Stimulated activated CD4-positive, alpha-beta T cell treated with anti-CD3 and anti-CD28 coated beads, Interleukin-12 subunit alpha, Interleukin-12 subunit beta, amount 100 ng/mL, for 48 hours (primary cell): ENCODE measurements at places on chromosomes 1 and 21.

DNA sequence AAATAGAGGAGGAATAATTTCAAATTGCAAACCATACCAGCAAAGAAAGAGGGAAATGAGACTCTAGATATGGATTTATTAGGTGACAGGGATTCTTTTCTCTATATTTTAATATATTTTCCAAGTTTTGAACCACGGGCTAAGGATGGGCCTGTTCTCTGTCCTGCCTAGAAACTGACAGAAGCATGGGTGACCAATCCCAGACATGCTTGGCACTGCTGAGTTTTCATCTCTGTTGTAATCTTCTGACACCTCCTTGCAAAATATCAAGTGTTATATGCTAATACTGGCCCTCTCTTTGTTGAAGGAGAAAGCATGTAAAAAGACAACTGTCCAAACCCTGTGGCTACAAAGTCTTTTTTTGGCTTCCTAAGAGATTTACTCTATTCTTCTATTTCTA is 774 bp upstream of the ANGPTL7 start:
- no peak for DNase-seq

- DNase-seq, result no peak
These were observed 8.5 kb downstream of the DIO1 start for GRCh38 chr1:53902235-53903138.

- no peak for DNase-seq
These were observed 128.2 kb downstream of the NFIA start for GRCh38 chr1:61210435-61211154.

- no peak for DNase-seq
These were observed 50.4 kb upstream of the STUM start for GRCh38 chr1:226497991-226498639.

DNA sequence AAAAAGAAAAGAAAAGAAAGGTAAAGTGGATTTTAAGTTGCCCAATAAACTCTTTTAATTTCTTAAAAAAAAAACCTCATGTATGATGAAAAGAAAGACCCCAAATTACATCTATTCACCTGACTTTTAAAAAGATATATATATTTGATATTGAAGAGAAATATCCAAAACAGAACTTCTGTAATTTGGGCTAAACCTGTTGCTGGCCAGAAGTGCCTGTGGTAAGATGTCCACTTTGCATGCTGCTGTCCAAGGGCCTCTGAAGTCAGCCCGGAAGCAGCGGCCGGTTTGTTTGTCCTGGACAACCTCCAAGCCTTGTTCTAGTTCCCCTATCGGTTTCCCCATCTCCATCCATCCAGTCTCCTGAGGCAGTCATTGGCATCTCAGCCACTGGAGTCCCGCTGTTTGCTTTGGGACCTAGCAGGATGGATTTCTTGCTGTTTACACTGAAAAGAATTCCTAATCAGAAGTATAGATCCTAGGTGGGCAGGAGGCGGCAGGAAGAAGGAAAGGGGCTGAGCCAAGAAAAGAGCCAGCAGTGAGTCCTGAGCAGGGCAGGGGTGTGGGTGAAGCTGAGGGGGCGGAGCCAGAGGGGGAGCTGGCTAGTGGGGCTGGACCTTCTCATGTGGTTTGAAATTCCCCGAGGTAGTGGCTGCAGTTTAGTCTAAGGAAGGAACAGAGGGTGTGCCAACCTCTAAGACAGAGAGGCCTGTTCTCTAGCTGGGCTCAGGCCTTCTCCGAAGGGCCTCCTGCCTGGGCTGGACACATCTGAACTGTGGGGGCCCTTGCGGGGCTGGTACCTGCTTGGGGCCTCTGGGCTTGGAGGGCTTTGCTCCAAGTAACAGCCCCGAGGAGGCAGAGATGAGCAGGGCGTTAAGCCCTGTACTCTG is 3.3 kb downstream of the NCMAP start:
- no peak for DNase-seq

DNA sequence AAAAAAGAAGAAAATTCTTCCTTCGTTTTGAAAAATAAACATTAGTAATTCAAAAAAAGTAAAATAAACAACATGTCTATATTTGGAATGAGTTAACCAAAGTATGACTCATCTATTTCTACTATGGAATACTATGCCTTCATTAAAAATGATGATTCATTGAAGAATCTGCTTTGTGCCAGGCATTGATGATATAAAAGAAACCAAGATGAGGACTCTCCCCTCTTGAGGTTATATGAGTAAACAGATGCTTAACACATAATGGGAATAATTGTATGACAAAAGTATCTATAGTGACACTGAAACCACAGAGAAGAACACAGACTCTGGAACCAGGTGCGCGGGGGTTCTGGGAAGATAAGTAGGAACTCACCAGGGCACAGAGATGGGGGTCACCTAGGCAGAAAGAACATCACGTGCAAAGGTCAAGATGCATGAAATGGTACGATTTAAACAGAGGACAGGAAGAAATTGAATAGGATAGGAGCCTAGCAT is 18.8 kb downstream of the ELF3 start:
- no peak for DNase-seq

DNA sequence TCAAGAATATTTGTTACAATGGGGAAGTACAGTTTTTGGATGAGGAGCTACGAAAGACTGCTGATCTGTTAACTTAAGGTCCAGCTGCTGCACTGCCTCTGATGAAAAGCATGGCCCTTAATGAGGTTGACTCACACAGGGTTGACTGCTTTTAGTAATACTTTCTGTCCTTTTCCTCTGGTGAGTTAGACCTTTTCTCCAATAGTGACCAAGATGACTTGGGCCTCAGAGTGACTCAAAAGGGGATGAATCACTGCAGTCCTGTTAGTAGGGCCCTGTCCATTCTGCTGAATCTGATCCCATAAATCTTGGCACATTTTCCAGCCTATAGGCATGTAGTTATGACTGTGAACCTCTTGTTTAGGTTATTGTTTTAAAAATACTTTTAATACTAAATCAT is 2.7 kb downstream of the DISP1 start:
- DNase-seq, result no peak
